ENCODE measurements at places on chromosomes 5 and 9.

DNA sequence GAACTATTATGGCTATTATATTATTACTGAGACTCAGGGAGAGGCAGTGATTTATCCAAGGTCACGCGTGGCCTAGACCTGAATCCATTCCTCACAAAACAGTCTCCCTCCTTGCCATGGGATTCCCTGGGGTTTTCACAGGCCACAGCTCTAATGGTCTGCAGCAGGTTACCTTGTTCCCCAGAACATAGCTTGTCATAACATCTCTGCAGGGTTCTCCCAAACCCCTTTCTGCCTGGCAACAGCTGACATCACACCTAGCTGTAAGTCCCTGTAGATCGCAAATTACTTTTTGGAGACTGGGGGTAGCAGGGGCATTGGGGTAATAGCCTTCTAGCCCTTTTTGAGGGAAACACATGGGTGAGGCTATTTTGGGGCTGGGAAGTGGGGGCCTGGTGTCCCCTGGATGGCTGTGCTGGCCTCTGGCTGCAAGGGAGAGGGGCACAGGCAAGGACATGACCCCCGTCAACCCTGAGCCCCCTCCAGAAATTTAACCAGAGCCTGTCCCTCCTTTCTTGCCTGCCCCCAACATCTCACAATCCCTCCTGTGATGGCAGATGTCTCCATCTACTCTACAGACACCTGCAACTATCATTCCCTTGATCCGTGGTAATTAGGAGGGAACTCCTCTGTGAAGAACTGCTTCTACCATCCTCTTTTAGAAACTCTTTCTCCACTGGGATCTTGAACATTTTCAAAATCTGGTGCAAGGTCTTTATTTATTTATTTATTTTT is 1.3 kb downstream of the CD74 start:
- DNase-seq, result peak; percentile 20

GRCh38 chr5:133610489-133611356 is 1.6 kb downstream of the FSTL4 start:
- no peak for DNase-seq

DNA sequence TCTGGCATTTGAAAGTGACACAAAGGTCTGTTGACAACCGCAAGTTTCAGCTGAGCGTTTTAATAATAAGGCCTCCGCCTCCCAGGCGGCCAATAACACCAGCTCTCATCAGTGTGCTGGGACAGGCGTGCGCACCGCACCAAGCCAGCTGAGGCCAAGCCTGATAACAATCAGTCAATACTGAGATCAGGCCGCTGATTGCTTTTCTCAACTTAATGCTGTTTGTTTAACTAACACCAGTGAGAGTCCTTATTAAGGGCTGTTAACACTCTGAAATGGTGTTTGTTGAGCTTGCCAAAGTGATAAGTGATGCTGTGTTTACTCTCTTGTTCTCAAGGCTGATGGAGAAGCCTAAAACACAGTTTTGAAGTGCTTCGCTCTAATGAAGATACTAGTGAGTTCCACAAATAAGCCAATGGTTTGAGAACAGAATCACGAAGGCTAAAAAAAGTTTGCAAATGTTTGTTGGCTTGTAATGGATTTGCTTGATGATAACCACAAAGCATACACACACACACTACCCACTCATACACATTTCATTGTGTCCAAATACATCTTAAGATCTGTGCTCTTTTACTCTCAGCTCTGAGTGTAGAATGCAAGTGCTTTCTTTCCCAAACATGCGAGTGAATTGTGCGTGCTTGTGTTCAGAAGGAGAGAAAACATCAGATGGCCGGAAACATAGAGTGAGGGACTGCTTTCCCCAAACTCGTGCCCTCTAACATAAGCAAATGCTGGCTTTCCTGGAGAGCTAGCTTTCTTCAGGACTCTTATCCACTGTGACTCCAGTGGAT is 330.4 kb upstream of the KLF4 start:
- DNase-seq, result no peak

- DNase-seq, result no peak
These were observed 17.8 kb upstream of the BHMT start for GRCh38 chr5:79093762-79094161.

GRCh38 chr5:110752953-110753352 is 14.1 kb downstream of the SLC25A46 start:
- no peak for DNase-seq

GRCh38 chr5:10111571-10111970 is 138.1 kb downstream of the ATPSCKMT start:
- DNase-seq, result no peak

DNA sequence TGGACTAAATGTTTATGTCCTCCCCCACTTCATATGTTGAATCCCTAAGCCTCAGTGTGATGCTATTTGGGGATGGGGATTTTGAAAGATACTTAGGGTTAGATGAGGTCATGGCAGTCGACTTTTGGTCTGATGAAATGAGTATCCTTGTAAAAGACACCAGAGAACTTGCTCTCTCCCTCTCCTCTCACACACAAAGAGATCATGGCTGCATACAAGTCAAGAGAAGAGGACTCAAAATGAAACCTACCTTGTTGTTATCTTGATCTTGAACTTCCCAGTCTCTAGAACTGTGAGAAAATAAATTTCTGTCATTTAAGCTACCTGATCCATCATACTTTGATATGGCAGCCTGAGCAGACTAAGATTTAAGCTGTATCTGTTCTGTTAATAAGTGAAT is 144.0 kb upstream of the HAPLN1 start:
- DNase-seq, result no peak

DNA sequence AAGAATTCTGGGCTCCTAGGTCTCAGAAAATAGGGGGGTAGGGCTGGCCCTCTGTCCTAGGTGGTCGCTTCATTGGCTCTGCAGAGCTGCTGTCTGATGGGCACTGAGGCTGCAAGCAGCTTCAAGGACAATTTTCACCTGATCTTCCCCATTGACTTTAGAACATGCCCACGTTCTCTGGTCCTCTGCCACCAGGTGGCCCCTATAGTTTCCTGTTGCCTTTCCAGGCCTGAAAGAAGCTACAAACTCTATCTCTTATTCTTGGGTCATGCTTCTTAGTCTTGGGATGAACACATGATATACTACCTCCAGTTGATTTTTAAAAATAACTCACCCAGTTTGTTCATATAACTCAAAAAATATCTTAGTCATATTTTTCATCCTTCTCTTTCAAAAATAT is 26.3 kb downstream of the SPZ1 start:
- DNase-seq, result no peak

- no peak for DNase-seq
These were observed 1.0 kb downstream of the FOXE1 start for GRCh38 chr9:97853844-97854695.

DNA sequence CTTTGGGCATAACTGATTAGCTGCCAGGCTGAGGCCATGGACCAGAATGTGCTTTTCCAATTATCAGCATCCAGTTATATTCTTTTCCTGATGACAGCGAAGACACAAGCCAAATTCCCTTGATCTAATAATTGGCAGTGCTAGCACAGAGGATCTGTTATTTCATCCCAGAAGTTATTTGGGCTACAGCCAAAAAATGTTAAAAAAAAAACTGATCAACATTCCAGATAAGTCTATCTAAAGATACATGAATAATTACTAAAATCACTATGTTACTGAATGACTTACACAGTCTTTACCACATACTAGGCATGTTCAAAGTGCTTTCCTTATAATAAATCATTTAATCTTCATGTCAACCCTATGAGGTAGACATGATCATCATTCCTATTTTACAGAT is 13.5 kb upstream of the PDZD2 start:
- DNase-seq, result no peak

DNA sequence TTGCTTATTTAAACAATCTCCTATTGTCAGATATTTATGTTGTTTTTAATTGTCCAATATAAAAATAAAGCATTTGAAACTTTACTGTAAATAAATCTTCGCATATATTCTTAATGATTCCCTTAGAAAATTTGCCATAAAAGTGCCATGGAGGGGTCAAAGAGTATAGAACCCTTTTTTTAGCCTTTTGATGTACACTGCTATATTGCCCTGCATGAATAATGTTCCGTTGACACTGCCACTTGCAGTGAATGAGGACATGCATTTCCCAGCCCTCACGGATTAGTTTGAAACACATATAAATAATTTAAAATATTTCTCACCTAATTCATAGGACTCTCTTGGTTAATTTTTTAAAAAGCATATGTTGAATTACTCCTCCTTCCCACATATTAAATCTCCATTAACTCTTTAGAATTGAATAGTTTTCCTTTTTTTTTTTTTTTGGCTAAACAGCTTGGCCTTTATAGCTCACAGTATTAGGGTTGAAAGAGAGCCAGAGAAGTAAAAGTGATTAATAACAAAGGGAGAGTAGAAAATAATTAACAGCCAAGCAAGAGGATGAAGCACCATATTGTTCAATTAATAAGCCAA is 129.8 kb upstream of the SGCD start:
- no peak for DNase-seq

GRCh38 chr5:178411083-178411482 is 178.5 kb upstream of the PHYKPL start:
- DNase-seq, result no peak

DNA sequence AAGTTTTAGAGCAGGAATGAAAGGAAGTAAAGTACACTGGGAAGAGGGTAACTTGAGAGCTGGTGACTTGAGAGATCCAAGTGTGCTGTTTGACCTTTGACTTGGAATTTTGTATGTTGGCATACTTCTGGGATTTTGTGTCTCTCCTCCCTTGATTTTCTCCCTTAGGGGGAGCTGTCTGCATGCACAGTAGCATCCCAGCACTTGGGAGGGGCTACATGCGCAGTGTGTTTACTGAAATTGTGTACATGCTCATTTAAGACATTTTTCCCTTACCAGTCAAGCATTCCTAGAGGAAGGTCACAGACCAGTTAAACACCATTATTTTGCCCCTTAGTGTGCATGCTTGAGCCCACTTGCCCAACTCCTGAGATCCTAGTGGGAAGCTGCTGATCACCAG is 120.1 kb downstream of the ZNF622 start:
- DNase-seq, result no peak

DNA sequence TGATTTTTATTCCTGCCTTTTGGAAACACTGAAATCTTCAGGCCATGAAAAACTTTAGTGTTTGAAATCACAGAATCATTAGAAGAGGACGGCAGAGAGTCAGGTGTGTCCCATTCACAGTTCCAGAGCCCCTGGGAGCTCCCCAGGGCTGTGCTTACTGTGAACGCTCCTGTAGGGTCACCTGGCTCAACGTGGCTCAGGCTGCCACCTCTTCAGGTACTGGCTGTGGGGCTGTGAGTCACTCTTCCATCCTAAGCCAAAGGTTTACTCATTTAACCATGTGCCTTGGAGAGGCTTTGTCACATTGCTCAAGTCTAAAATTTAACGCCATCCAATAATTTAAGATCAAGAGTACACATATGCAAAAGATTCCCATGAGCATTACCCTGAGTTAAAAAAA is 50.2 kb upstream of the FSTL4 start:
- DNase-seq, result no peak

DNA sequence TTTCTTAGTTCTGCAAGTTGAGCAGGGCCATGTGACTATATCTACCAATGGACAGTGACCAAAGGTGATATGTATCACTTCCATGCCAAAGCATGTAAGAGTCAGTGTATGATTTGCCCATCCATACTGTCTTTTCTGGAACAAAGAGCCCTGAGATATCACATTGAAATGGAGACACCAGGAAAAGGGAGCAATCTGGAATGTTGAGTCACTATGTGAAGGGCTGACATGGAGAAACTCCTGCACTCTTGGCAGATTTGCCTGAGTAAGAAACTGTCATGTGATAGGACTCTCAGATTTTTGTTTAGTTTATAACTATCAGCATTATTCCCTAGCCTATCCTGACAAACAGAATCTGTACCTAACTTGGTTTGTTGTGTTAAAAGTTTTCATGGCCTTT is 29.8 kb upstream of the TMEM161B start:
- no peak for DNase-seq

DNA sequence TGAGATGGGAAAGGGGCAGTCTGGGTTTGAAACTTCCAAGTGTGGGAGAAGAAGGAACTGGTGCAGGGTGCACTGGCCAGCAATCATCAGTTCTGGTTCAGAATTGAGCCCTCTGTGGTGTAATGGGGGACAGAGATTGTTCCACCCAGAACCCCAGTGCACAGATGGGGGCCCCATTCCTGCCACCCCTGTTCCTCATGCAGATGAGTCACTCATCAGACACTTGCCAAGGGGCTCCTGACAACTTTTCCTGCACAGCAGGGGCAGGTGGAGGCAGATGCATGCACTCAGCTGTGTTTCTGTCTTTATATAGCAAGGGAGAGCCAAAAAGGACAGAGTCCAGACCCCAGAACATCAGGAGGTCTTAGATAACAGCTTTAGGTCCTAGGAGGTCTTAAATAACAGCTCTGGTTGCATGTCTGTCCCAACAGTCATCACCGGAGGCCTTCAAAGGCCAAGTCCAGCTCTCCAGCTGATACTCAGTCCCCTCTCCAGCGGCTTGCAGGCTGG is 252.9 kb downstream of the HSPA4 start:
- no peak for DNase-seq

DNA sequence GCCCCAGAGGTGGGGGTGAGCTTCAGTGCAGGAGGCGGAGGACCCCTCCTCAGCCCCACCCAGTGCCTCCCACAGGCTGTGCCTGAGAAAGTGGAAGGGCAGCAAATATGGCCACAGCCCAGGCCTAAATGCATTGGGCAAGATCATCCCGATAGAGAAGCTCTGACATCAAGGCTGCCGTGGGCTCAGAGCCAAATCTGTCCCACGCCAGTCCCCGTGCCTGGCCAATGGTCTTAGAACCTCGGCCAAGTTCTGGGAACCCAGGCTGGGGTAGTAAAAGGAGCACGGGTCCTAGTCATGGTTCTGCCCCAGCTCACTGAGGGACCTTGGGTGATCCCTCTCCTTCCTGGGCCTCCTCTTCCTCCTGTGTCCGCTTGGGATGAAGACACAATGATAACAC is 27.7 kb upstream of the TNIP1 start:
- no peak for DNase-seq

DNA sequence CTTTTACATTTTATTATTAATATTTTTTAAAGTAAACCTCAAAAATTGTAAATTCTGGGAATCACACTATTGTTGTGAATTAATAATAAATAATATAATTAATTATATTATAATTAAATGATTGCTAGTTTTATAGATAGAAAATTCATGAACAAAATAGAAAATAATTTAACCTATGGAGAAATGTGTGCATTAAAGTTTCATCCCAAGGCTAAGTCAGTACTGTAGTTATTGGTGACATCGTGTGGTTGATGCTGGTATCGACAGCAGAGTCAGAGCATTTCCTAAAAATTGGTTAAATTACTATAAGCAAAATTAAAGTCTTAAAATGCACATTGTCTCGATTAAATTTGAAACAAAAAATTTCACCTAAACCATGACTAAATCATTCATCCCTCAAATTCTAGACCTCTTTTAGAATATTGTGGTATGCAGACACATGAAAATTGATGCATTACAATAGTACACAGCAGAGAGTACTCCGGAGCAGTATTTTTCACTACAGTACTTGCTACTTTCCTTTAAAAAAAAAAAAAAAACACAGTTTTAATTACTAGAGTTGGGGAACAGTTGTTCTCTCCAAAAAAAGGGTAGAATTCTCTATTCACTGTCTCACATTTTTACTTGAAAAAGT is 73.9 kb downstream of the RORB start:
- DNase-seq, result no peak

DNA sequence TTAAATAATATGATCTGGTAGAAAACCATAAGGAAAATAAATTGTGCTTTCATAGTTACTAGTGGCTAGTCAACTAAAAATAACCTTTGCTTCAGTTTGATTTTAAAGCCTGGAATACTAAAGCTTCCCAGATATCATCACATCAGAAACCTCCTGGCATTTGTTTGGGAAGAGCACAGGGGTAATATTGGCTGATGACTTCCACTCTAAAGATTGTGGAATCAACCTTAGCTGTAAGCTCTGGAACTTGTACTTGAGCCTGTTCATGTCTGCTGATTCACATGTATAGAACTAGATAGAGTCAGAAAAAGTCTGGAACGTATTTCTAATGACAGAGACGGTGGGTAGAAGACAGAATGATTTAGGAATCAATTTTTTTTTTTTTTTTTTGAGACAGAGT is 345.0 kb downstream of the CWC27 start:
- no peak for DNase-seq
